Hypothalamus (tissue), 51 donors: ENCODE measurements at places on chromosomes 7 and 10.

DNA sequence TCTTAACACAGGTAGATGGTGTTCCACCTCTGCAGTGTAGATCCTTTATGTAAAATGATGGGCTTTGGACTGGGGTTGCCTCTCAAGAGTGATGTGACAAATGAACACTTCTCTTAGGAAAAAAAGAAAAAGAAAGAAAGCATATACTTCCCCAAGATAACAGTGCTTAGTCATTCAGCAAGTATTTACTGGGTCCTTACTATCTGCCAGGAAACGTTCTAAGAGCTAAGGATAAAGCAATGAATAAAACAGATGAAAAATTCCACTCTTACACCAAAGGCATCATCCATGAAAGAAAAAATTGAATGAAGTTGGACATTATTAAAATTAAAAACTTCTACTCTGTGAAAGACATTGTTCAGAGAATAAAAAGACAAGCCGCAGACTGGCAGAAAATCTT, 177.3 kb downstream of the C7orf25 start:
- DNase-seq: no peak

GRCh38 chr7:30321882-30322192, 37.4 kb downstream of the ZNRF2 start:
- no peak for DNase-seq

GRCh38 chr7:70923181-70923845, 208.6 kb upstream of the GALNT17 start:
- no peak for DNase-seq

DNA sequence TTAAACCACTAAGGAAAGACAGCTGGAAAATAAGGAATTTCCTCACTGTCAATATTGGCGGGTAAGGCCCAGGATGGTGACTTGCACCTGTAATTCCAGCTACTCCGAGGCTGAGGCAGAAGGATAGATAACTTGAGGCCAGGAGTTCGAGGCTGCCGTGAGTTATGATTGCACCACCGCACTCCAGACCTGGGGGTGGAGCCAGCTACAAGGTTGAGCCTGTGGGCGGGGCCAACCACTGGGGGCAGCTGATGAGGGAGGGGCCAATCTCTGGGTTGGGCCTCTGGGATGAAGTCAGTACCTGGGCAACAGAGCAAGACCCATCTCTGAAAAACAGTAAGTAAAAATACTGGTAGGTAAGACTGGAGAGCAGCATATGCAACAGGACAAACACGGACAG, 80.1 kb upstream of the ADO start:
- no peak for DNase-seq

DNA sequence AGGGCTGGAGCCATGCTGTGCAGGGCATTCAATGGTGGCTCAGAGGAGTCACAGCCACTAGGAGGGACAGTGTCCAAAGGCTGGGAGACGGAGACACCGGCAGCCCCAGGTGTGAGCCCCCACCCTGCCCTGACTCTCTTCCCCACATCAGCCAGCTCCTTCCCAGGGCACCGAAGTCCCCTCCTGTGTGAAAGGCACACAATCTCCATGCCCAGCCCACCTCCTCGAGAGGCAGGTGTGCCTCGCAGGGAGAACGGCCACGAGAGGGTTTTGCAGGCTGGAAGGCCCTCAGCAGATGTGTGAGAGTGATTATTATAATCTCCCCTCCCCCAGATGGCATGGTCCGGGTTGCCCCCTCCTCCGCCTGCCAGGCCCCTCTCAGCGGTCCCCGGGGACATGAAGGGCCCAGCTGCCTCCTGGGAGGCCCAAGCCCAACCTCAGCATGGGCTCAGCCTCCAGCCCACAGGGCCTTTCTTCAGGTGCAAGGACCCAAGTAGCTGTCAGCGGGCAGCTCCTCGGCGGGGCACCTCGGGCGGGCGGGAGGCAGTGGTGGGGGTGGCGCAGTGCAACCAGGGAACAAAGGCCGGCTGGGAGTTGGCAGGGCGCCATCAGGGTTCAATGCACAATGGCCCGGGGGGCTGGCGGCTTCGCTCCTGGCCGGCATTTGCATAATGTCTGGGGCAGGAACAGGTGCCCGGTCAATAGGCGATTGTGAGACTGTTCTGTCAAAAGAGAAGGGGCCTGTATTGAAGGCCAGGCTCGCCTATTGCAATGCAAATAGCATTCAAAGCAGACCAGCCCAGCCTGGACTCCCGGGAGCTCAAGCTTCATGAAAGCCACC, 155.3 kb upstream of the ZMIZ1 start:
- DNase-seq: peak; percentile 82

- DNase-seq: no peak
Observed at GRCh38 chr7:5431560-5432015, 8.0 kb upstream of the TNRC18 start.

DNA sequence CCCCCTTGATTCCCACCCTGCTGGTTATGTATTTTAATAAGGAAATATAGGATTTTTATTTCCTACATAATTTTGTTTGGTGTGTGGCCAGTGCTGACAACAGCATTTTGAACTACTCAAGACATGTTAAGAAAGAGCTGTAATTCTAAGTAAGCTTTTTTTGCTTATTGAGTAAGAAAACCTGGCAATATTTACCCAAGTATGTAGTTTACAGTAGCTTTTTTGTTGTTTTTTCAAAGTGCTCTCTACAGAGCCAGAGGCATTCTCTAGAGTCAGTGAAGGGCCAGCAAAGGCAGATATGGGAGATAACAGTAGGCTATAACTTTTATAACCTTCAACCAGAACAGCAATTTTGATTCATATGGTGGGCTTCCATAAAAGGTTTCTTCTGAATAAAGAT, 63.2 kb upstream of the TMEM168 start:
- DNase-seq: no peak
